ENCODE measurements at places on chromosomes 11 and 22. TPM values are rescaled to one million over a fixed set of nuclear protein-coding genes. Genes with fewer than 3 reads are reported as not detected.

IL18 gene
- 0.59 TPM for total RNA-seq

TSGA10IP gene
- total RNA-seq: under 0.01 TPM

TBC1D22A gene
- total RNA-seq: 16.3 TPM

SERPIND1 gene
- not detected for total RNA-seq

CHRNA10 gene
- total RNA-seq: 0.34 TPM

GUCY1A2 gene
- 0.15 TPM for total RNA-seq

CRACR2B gene
- 6.1 TPM for total RNA-seq

OR56B1 gene
- total RNA-seq: not detected

TBC1D10A gene
- 19.3 TPM for total RNA-seq

GAS2L1 gene
- 24.5 TPM for total RNA-seq

TSSK2 gene
- not detected for total RNA-seq

HORMAD2 gene
- total RNA-seq: not detected

SMPD1 gene
- total RNA-seq: 53.0 TPM

C11orf91 gene
- not detected for total RNA-seq

RPS6KA4 gene
- total RNA-seq: 39.7 TPM

LMO2 gene
- 0.30 TPM for total RNA-seq

ANO1 gene
- total RNA-seq: not detected

SCGB1C1 gene
- not detected for total RNA-seq

PHOX2A gene
- not detected for total RNA-seq

MMP1 gene
- 14.6 TPM for total RNA-seq

RAB36 gene
- 3.1 TPM for total RNA-seq

PATE4 gene
- total RNA-seq: not detected

GRM5 gene
- total RNA-seq: not detected

CECR2 gene
- 0.15 TPM for total RNA-seq

LINC01488 gene
- not detected for total RNA-seq

TBX10 gene
- total RNA-seq: not detected

CD3G gene
- not detected for total RNA-seq

KCTD14 gene
- total RNA-seq: 6.9 TPM

TREH gene
- total RNA-seq: not detected

CLCF1 gene
- total RNA-seq: 5.4 TPM

C11orf54 gene
- 9.1 TPM for total RNA-seq

P2RX3 gene
- not detected for total RNA-seq

SOX6 gene
- total RNA-seq: 0.67 TPM
